ENCODE measurements at places on chromosomes 12 and 14. TPM values are rescaled to one million over a fixed set of nuclear protein-coding genes. Genes with fewer than 3 reads are reported as not detected.

The OR5AU1 gene
- not detected for total RNA-seq

The TPH2 gene
- not detected for total RNA-seq

The PLEKHG7 gene
- total RNA-seq, result 0.17 TPM

DNA sequence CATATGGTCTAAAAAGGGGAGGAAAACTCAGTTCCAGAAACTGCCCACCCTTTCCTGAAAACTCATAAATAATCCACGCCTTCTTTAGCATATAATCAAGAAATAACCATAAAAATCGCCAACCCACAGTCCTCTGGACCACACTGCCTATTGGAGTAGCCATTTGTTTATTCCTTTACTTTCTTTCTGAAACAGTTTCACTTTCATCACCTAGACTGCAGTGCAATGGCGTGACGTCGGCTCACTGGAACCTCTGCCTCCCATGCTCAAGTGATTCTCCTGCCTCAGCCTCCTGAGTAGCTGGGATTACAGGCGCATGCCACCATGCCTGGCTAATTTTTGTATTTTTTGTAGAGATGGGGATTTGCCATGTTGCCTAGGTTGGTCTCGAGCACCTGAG lies 44.2 kb downstream of the CLMN start:
- DNase-seq, result no peak

The SYT10 gene
- 0.84 TPM for total RNA-seq

The SLC6A15 gene
- total RNA-seq, result not detected

DNA sequence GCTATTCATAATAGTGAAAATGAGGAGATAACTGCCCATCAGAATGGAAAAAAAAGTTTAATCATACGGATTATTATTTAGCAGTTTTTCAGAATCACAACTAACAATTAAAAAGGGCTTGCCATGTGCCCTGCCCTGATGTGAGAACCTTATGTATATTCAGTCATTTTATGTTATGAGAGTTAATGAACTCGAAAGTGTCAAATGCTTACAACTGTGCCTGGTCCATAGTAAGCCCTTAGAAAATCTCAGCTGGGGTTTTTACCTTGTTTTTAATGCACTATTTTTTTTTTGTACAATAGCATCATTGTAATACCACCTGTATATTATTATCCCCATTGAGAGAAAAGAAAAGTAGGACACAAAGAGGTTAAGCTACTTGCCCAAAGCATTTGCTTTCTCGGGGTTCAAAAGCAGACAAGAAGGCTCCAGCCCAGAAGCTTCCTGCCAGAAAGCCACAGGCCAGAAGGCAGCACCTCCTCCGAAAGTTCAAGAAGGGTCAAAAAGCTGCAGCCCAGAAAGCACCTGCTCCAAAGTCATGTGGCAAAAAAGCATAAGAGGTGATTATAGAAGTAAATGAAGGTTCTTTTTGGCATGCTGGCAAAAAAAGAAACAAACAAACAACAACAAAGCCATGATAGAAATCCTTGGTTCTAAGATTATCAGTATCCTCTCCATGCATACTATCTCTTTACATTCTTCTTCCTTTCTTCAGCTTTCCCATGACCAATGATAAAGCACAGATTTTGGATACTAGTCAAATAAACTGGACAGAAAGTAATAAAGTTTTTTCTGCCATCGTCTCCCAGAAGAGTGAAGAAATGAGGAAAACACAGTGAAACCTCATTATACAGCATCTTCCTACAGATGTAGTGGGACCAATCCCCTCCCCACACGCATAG lies 59.1 kb upstream of the NAP1L1 start:
- DNase-seq, result no peak

The PCNX4 gene
- 20.8 TPM for total RNA-seq

- no peak for DNase-seq
These were observed 1888.1 kb upstream of the SEL1L start for GRCh38 chr14:83421711-83422110.

The POC1B gene
- 28.2 TPM for total RNA-seq

GRCh38 chr12:262817-263216 lies at the start of gene SLC6A13:
TSS of gene SLC6A13 (minus strand) at chr12:262836. CDS start at chr12:260052, 2,784 bp downstream.
- DNase-seq, result no peak
